ENCODE measurements at places on chromosomes 7 and 10.

- DNase-seq = peak; percentile 47
- H3K4me1 ChIP-seq = peaks cover 6% of the 10 kb centered on the region
- peaks cover 51% of the 10 kb centered on the region for H3K27me3 ChIP-seq
Observed at GRCh38 chr10:101224060-101224909, 5.0 kb downstream of the LBX1 start.

- H3K4me3 ChIP-seq = no peak overlapping the region
- H3K36me3 ChIP-seq = no peaks in the 10 kb centered on the region
- H3K4me1 ChIP-seq = no peaks in the 10 kb centered on the region
- no peak overlapping the region for H3K27ac ChIP-seq
- DNase-seq = no peak
Observed at GRCh38 chr7:24595671-24596418, 22.6 kb downstream of the PALS2 start.

- DNase-seq = no peak
- H3K4me3 ChIP-seq = no peak overlapping the region
- peaks cover 22% of the 10 kb centered on the region for H3K36me3 ChIP-seq
- H3K27me3 ChIP-seq = no peaks in the 10 kb centered on the region
- no peaks in the 10 kb centered on the region for H3K4me1 ChIP-seq
- H3K27ac ChIP-seq = no peak overlapping the region
Observed at GRCh38 chr10:13086056-13086455, 13.9 kb upstream of the OPTN start.

GRCh38 chr7:24384362-24385030, 100.5 kb downstream of the NPY start:
- no peak overlapping the region for H3K4me3 ChIP-seq
- H3K27me3 ChIP-seq = no peaks in the 10 kb centered on the region
- no peak for DNase-seq
- H3K36me3 ChIP-seq = no peaks in the 10 kb centered on the region
- H3K4me1 ChIP-seq = peaks cover 3% of the 10 kb centered on the region

DNA sequence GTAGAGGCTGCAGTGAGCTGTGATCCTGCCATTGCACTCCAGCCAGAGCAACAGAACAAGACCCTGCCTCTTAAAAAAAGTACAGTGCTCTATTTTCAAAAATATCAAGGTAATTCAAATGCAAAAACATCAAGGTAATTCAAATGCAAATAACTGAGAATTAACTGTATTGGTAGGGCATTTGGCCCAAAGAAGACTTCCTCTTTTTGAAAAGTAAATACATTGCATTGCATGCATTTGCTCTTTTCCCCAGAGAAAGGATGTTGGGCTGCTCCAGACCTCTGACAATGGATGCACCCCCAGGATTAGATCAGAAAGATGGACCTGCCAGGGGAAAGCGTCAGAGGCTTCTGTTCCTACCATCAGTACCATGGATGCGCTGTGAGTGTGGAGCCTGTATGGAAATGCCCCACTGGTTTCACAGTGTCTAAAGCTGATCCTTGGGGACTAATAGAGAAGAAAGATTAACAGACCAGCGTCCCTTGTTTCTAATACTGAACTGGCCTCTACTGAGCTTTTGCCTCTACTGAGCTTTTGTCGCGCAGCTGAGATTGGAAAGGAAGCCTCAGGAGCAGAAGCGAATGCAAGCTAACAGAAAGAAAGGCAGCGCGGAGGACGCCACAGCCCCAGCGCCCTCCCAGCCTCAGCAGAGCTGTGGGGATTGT, 93.5 kb upstream of the LYZL2 start:
- peak overlapping the region; percentile 44 for H3K27ac ChIP-seq
- DNase-seq = no peak
- peaks cover 18% of the 10 kb centered on the region for H3K4me1 ChIP-seq
- H3K36me3 ChIP-seq = no peaks in the 10 kb centered on the region
- H3K4me3 ChIP-seq = no peak overlapping the region

- H3K4me3 ChIP-seq = peak overlapping the region; percentile 90
- no peaks in the 10 kb centered on the region for H3K4me1 ChIP-seq
- no peaks in the 10 kb centered on the region for H3K36me3 ChIP-seq
- peaks cover 12% of the 10 kb centered on the region for H3K27me3 ChIP-seq
Observed at GRCh38 chr7:12570168-12570533, 369 bp upstream of the SCIN start.

GRCh38 chr7:143452495-143452894, 9.2 kb downstream of the TAS2R60 start:
- H3K27me3 ChIP-seq = no peaks in the 10 kb centered on the region
- no peaks in the 10 kb centered on the region for H3K36me3 ChIP-seq
- no peaks in the 10 kb centered on the region for H3K4me1 ChIP-seq
- H3K4me3 ChIP-seq = no peak overlapping the region
- no peak for DNase-seq

- H3K4me3 ChIP-seq = no peak overlapping the region
- H3K36me3 ChIP-seq = peaks cover 27% of the 10 kb centered on the region
- no peak overlapping the region for H3K27ac ChIP-seq
- no peaks in the 10 kb centered on the region for H3K27me3 ChIP-seq
- DNase-seq = no peak
Observed at GRCh38 chr10:78875331-78875877, 193.4 kb upstream of the ZMIZ1 start.

DNA sequence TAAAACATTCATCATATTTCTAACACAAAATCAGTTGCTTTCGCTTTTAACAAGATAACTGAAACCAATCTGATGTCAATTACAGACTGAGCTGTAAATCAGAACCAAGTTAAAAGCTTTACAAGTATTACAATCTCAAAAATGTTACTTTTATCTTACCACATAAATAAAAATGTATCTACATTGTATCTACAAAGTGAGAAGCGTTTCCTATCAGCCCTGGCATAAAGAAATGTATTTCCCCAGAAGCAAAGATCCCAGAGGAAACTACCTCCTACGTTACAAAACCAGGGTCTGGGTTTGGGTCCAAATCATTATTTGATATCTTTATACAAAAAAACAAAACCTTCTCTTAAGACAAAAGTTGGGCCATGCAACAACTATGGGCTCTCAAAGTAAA, 2.6 kb downstream of the SMURF1 start:
- H3K27ac ChIP-seq = no peak overlapping the region
- H3K4me3 ChIP-seq = no peak overlapping the region
- H3K27me3 ChIP-seq = peaks cover 5% of the 10 kb centered on the region
- DNase-seq = no peak

- H3K27ac ChIP-seq = no peak overlapping the region
- no peak overlapping the region for H3K4me3 ChIP-seq
- DNase-seq = no peak
- H3K4me1 ChIP-seq = peaks cover 45% of the 10 kb centered on the region
- peaks cover 3% of the 10 kb centered on the region for H3K27me3 ChIP-seq
Observed at GRCh38 chr7:142478479-142479220, 220.8 kb upstream of the PRSS58 start.

GRCh38 chr7:14598978-14599377, 303.6 kb downstream of the DGKB start:
- no peak for DNase-seq
- peaks cover 7% of the 10 kb centered on the region for H3K4me1 ChIP-seq
- no peak overlapping the region for H3K27ac ChIP-seq
- no peak overlapping the region for H3K4me3 ChIP-seq

- no peak overlapping the region for H3K27ac ChIP-seq
- no peaks in the 10 kb centered on the region for H3K36me3 ChIP-seq
- H3K27me3 ChIP-seq = no peaks in the 10 kb centered on the region
- DNase-seq = no peak
- no peak overlapping the region for H3K4me3 ChIP-seq
Observed at GRCh38 chr7:89334797-89335196, 539.3 kb upstream of the TEX47 start.

DNA sequence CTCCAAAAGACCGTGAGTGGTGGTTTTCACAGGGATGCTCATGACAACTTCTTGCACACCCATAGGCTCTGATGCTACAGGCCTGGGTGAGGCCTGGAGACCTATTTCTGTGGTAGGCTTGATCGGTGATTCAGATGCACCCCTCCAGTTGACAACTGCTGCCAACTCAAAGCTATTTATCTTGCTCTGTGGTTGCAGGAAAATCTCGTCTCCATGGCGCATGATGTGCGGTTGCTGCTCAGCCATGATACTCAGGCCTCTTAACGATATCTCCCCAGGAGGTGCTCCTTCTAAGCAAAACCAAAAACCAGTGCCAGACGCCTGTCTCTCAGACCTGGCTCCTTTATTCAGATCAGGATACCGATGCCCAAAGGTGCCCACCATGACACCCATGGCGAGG, 31.4 kb downstream of the C10orf90 start:
- no peak for DNase-seq
- H3K27ac ChIP-seq = no peak overlapping the region
- H3K4me3 ChIP-seq = no peak overlapping the region
- H3K36me3 ChIP-seq = no peaks in the 10 kb centered on the region
- H3K4me1 ChIP-seq = no peaks in the 10 kb centered on the region

DNA sequence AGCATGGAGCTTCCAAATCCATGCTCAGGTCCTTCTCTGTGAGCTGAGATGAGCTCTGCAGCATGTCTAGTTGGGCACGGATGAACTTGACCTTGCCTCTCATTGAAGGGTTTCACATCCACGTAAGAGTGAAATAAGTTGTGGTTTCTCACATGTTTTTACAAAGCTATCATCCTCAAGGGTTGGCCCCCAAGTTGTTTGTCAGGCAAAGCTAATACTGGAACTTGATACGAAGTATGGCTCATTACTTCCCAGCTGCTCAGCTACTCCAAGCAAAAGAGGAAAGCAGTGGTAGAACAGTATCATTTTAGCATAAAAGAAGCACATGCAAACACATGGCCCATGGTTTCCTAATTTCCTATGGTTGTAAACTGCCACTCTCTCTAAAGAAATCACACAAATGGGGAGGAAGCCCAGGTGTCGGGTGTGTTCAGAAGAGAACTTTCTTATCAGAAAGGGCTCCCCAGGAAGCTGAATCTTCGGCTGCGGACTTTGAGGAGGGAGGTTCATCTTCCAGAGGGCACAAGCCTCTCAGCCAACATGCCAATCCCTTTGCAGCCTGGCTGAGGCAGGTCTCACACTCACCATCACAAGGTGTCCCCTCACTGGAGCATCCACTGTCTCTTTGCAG, 45.3 kb downstream of the PDLIM1 start:
- H3K27ac ChIP-seq = no peak overlapping the region

DNA sequence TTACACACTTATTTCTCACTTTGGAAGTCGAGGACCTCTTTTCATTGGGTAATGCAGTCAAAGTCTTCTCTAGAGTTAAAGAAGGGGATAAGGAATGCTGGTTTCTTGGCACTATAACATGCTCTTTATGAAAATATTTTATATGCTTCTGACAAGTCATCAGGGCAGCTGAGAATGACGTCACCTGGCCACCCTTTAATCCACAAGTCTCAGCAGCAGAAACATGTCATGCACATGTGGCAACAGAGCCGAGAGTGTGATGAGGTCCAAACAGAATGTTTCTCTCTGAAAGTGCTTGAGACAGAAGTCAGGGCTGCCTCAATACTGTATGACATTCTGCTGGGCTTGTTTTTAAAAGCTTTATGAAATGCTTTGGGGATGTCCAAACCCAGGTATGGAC, 63.5 kb upstream of the C10orf90 start:
- H3K4me1 ChIP-seq = peaks cover 5% of the 10 kb centered on the region
- H3K27me3 ChIP-seq = no peaks in the 10 kb centered on the region
- no peak overlapping the region for H3K27ac ChIP-seq
- no peak overlapping the region for H3K4me3 ChIP-seq

DNA sequence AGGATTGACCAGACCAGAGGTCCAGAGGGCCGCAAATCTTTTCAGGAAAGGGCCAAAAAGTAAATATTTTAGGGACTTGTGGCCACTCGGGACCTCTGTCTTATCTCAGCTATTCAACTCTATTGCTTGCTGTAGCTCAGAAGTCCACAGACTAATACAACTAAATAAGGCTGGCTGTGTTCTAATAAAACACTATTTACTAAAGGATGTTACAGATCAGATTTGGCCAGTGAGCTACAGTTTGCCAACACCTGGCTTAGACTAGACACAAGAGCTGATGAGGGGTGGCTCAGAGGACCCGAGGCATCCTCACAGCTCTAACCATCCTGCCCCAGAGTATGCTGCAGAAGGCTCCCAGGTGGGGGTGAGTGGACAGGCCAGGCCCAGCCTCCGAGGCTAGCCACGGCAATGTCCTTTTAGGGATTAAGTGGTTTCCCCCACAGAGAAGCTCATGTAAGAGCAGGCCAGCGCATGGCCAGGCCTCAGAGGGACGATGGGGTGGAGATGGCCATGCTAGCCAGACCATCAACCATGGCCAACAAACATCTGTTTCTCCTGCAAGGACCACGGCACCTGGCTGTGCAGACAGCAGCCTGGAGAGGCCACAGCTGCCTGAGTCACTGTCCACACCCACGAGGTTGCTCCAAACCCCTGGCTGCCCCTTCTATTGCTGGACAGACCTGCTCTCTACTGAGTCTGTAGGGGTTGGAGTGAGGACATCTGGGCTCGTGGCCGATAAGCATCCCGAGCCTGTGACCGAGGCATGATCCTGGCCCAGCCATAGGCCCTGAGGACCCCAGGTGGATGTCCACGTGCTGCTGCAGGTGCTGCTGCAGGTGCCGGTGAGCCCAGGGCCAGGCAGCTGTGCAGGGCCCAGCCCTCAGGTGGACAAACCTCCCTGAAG, 76.5 kb downstream of the AFAP1L2 start:
- H3K4me1 ChIP-seq = peaks cover 1% of the 10 kb centered on the region
- DNase-seq = no peak
- no peak overlapping the region for H3K27ac ChIP-seq
- no peak overlapping the region for H3K4me3 ChIP-seq
- H3K36me3 ChIP-seq = no peaks in the 10 kb centered on the region
- peaks cover 8% of the 10 kb centered on the region for H3K27me3 ChIP-seq

DNA sequence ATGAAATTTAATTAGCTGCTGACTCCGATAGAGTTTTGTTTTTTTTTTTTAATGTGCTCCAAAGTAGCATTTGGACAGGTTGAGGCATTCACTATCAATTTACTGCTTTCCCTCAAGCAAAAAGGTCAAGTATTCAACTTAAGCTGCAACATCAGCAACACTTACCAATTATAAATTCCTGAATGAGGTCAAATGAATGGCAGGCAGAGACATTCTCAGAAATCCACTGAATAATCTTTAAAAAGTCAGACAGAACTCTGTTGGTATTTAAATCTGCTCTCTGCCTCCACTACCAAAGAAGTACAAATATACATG, 62.8 kb downstream of the GSAP start:
- H3K27me3 ChIP-seq = peaks cover 2% of the 10 kb centered on the region
- no peak for DNase-seq
- H3K4me3 ChIP-seq = no peak overlapping the region
- peaks cover 4% of the 10 kb centered on the region for H3K4me1 ChIP-seq
- no peaks in the 10 kb centered on the region for H3K36me3 ChIP-seq

DNA sequence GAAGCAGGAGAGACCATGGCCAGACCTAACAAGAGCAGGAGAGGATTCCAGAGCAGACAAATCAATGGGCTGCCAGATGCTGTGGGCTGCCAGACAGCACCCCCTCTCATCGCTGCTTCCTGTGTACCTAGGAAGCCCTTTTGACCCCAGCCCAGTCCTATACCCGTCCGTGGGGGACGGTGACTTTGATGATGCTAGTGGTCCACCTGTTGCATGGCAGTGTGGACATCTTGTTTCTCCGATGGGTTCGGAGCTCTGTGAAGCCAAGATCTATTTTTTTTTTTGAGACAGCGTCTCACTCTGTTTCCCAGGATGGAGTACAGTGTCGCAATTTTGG, 18.2 kb upstream of the GDI2 start:
- H3K27ac ChIP-seq = no peak overlapping the region
- no peaks in the 10 kb centered on the region for H3K27me3 ChIP-seq
- H3K4me3 ChIP-seq = no peak overlapping the region

- H3K27ac ChIP-seq = no peak overlapping the region
- no peak for DNase-seq
- peaks cover 7% of the 10 kb centered on the region for H3K36me3 ChIP-seq
- peaks cover 5% of the 10 kb centered on the region for H3K27me3 ChIP-seq
- H3K4me1 ChIP-seq = peaks cover 37% of the 10 kb centered on the region
Observed at GRCh38 chr10:131930150-131930549, 29.3 kb downstream of the PPP2R2D start.

GRCh38 chr7:140342727-140343514, 55.4 kb downstream of the SLC37A3 start:
- no peaks in the 10 kb centered on the region for H3K36me3 ChIP-seq
- no peak overlapping the region for H3K27ac ChIP-seq
- H3K4me3 ChIP-seq = no peak overlapping the region
- H3K4me1 ChIP-seq = no peaks in the 10 kb centered on the region
